ENCODE measurements at places on chromosomes 16 and 17.

- DNase-seq, result no peak
Observed at GRCh38 chr17:36813957-36814563, 123.2 kb upstream of the LHX1 start.

- peak; percentile 48 for DNase-seq
Observed at GRCh38 chr16:15483857-15484256, 49.5 kb downstream of the BMERB1 start.

- DNase-seq, result no peak
Observed at GRCh38 chr17:53516636-53517035, 306.1 kb upstream of the KIF2B start.

DNA sequence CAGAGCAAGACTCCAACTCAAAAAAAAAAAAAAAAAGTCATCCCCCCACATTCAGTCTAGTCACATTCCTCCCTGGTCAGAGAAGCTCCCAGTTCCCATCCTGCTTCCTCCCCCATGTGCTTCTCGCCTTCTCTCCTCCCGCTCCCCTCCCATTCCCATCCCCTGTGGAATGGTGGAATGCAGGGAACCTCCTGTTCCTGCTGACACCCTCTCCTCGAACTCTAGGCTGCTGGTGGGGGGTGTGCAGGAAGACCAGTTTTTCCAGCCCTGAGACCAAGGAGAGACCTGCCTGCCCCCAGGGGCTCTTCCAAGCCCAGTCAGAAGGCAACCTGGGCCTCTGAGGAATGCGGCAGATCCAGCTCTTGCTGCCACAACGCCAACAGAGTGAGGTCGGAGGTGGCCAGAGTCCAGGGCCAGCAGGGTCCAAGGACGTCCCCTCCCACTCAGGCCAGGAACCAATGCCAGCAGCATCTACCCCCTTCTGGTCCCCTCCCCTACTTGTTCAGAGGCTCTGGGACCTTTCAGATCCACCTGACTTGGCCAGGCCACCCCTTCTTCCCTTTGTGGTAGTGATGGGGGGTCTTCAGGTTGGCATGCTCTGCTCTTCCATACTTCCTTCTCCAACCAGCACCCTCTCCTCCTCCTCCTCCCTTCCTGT is 39.3 kb upstream of the TAC4 start:
- no peak for DNase-seq

GRCh38 chr16:2473999-2474876 is 689 bp upstream of the TBC1D24 start:
- DNase-seq, result peak; percentile 37

GRCh38 chr17:6507535-6507934 is 48.8 kb downstream of the PITPNM3 start:
- no peak for DNase-seq

- DNase-seq, result no peak
Observed at GRCh38 chr17:74916851-74917199, 6.2 kb downstream of the USH1G start.

GRCh38 chr17:37570527-37571093 is 38.6 kb downstream of the SYNRG start:
- peak; percentile 7 for DNase-seq

DNA sequence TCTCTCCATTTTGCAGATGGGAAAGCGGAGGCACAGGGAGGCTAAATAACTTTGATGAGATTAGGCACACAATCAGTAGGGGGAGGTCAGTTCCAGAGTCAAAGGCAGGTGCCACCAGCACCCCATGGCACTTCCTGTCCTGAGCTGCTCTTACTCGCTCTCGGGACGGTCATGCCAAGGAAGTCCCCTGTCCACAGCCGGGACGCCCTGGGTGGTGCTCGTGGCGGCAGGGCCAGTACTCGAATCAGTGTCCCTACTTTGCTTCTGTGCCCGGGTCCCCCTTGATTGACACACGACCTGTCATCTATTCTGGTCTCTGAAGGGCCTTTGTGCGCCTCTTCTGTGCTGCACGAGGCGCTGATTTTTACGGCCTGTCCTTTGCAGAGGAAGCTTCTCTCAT is 31.3 kb downstream of the IRF8 start:
- no peak for DNase-seq

DNA sequence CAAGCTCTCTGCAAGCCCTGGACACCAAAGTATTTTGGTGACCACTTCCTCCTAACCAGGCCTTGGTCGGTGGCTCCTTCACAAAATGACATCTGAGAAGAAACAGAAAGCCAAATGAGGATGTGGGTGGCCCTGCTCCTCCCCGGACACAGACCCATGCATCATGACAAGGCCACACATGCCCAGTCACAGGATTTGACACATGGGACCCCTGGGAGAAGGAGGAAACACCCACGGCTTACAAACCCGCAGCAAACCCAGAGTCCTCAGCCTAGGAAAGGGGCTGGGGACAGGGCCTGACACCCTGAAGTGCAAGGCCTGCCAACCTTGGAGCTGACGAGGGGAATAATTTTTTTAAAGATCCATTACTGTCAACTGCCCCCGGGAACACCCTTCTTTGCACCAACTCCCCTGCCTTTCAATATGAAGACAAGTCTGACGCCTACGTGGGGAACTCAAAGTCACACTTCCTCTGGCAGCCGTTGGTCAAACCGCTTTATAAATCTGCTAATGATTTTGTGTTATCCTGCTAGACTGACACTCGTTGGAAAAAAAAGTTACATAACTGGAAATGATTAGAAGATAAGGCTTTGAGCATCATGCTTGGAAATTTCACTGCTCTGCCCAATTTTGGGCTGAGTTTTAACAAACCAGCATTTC is 41.3 kb downstream of the GAS7 start:
- peak; percentile 99 for DNase-seq

GRCh38 chr17:41521574-41522261 is 3.0 kb upstream of the KRT15 start:
- DNase-seq, result peak; percentile 8

- DNase-seq, result no peak
Observed at GRCh38 chr16:51184702-51185433, 33.8 kb upstream of the SALL1 start.

DNA sequence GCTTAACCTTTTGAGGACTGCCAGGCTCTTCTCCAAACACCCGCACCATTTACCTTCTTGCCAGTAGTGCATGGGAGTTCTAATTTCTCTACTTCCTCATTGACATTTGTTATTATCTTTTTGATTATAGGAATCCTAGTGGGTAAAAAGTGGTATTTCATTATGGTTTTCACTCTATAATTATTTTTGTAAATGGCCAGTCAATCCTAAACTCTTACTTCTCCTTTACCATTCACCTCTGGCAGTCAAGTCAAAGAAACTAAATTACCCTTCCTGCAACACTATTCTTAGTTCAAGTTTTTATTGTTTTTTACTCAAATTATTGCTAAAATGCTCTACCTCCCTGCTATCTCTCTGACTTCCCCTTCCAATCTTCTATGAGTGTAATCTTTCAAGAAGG is 29.8 kb upstream of the ANKFY1 start:
- DNase-seq, result peak; percentile 40

- DNase-seq, result no peak
Observed at GRCh38 chr17:76414334-76415295, 30.2 kb downstream of the SPHK1 start.

DNA sequence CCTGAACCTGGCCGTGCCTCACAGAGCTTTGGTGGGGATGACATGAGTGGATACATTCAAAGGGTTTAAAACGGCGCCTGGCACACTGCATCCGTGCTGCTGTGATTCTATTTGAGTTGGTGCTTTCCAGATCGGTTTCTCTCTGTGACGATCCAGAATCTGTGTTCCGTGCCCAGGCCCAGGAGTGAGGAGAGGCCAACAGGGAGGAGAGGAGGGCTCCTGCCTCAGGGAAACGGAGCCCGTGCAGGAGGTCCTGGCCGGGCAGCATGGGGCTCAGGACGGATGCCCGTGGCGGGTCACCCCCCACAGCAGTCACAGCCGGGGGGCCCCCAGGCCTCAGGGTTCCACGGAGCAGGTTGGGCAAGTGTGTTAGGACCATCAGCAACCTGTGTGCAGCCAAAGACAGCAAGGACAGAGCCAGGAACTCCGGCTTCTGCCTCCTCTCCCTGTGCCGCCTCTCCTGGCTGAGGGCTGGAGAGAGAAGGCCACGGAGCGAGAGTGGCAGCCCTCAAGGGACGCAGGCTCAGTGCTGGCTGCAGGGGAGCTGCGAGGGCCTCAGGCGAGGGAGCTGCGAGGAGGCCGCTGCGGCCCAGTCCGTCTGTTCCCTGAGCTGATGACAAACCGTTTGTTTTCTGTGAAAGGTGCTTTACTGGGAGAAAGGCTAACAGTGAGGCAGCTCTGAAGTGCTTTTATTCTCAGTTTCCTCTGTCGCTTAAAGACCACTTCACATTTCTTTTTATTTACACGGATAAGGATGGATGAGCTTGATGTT is 99.3 kb downstream of the METRNL start:
- DNase-seq, result no peak
